Pulmonary artery endothelial cell (primary cell): ENCODE measurements at places on chromosomes 2 and 18.

DNA sequence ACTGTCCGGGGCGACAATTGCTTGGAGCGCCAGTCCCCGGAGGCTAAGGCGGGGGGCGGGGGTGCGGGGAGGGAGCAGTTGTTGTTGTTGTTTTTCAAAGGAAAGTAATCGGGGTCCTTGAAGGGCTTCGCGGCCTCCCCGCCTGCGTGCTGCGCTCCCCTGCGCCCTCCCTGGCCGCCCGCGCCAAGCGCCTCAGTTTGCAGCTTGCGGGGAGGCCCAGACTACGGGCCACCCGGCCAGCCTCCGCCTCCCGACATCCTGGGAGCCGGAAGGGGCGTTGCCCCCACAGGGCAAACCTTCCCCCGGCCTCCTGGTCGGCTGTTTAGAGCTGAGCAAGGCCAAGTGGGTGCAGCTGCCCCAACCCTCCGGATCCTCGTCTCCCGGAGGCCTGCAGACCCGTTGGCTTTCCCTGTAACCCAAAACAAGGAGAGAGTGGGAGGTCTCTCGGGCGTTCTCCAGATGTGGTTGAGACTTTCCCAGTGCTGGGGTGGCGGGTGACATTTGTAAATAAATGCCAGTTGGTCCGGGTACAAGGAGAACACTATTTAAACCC, 3.7 kb upstream of the SIX3 start:
- DNase-seq = no peak

GRCh38 chr18:692824-693223, 19.6 kb downstream of the ENOSF1 start:
- DNase-seq = no peak

GRCh38 chr2:125125902-125126301, 1100.8 kb downstream of the CNTNAP5 start:
- DNase-seq = no peak

- DNase-seq = no peak
Observed at GRCh38 chr2:35858216-35858615, 497.4 kb upstream of the CRIM1 start.

GRCh38 chr2:209534228-209534627, 110.4 kb downstream of the MAP2 start:
- no peak for DNase-seq

- DNase-seq = no peak
Observed at GRCh38 chr18:48093104-48093503, 162.6 kb upstream of the SMAD2 start.

GRCh38 chr2:241491549-241492173, 16.7 kb downstream of the STK25 start:
- no peak for DNase-seq

- no peak for DNase-seq
Observed at GRCh38 chr2:156309167-156309566, 23.4 kb downstream of the NR4A2 start.

- no peak for DNase-seq
Observed at GRCh38 chr18:23735021-23735464, 45.8 kb downstream of the LAMA3 start.

DNA sequence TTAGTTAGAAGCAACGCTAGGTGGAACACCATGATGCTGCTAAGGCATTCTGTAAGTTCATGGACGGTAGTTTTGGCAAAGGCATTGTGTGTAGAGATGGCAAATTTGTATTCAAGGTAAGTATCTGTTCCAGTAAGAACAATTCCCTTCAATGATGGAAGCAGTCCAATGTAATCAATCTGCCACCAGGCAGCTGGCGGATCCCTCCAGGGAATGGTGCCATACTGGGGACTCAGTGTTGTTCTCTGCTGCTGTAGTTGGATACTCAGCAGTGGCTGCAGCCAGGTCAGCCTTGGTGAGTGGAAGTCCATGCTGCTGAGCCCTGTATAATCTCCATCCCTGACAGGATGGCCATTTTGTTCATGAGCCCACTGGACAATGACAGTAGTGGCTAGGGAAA, 62.8 kb downstream of the ARL6IP6 start:
- no peak for DNase-seq

DNA sequence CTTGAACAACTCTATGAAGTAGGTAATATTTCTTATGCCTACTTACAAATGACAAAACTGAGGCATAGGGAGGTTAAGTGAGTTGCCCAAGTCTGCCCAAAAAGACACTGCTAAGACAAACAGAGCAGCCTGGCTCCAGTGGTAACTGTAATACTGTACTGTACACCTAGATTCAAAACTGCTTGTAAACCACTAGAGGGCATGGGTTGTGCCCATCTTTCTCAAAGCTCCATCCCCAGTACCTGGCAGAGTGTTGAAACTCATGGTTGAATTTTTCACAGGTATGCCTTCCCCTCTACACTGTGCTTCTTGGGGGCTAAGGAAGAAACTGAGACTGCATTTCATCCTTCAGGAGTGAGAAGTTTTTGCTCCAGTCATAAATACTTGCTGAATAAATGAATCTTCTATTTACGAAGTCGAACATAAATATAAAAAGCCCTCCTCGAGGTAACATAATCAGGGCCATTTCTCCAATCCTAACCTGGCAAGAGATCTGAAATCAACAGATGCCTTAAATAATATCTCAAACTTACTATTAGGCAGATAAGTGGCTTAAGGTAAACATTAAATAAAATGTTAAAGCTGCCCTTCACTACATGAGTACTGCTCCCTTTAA, 2.0 kb downstream of the PPP4R1 start:
- no peak for DNase-seq

- no peak for DNase-seq
Observed at GRCh38 chr18:74623047-74623816, 25.6 kb downstream of the ZNF407 start.

DNA sequence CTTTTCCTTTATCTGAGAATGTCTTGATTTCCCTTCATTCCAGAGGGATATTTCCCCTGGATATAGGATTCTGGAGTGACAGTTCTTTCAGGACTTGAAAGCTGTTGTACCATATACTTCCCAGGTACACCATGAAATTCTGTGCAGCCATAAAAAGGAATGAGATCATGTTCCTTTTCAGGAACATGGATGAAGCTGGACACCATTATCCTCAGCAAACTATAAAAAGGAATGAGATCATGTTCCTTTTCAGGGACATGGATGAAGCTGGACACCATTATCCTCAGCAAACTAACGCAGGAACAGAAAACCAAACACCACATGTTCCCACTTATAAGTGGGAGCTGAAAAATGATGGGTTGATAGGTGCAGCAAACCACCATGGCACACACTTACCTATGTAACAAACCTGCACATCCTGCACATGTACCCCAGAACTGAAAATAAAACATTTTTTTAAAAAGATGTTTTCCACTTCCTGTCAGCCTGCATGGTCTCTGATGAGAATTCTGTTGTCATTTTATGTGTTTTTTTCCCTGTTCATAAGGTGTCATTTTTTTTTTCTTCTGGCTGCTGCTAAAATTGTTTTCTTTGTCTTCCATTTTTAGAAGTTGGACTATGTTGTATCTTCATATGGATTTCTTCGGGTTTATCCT, 133.3 kb downstream of the DNAH6 start:
- no peak for DNase-seq

- DNase-seq = no peak
Observed at GRCh38 chr2:11808016-11808400, 61.6 kb downstream of the LPIN1 start.

DNA sequence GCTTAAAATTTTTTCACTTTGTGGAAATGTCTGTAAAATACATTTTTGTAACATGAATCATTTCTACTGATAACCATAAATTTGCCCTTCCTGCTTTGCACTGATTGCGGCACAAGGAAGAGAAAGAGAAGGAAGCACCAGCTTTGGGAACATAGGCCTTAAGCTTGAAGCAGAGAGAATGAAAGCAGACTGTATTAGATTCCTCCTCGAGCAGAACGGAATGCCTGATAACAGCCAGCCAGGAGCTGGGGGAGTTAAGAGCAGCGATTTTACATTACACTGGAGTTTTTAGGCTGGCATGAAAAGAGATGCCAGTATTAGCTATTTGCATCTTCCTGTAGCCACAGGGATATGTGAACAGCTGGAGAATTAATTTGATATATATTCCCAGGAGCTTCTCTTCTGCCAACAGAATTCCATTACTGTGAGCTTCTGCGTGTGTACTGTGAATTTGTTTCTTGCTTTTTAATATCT, 33.5 kb downstream of the CRIM1 start:
- DNase-seq = peak; percentile 79

GRCh38 chr2:168661863-168662256, 140.6 kb upstream of the NOSTRIN start:
- DNase-seq = no peak

- DNase-seq = no peak
Observed at GRCh38 chr2:46923041-46923528, 7.5 kb upstream of the MCFD2 start.

- DNase-seq = no peak
Observed at GRCh38 chr2:78417355-78417754, 608.1 kb upstream of the REG3G start.

GRCh38 chr18:61402726-61403125, 69.5 kb downstream of the CDH20 start:
- no peak for DNase-seq

- DNase-seq = no peak
Observed at GRCh38 chr2:60621688-60622429, 68.4 kb upstream of the BCL11A start.

DNA sequence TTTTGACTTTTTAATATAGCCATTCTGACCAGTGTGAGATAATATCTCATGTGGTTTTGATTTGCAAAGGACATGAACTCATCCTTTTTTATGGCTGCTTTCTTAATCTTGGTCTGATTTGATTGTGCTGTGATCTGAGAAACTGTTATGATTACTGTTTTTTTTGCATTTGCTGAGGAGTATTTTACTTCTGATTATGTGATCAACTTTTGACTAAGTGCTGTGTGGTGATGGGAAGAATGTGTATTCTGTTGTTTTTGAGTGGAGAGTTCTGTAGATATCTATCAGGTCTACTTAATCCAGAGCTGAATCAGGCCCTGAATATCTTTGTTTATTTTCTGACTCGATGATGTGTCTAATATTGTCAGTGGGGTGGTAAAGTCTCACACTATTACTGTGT, 16.8 kb downstream of the SP140L start:
- no peak for DNase-seq

GRCh38 chr2:45654250-45654649, 2.8 kb downstream of the PRKCE start:
- no peak for DNase-seq

GRCh38 chr2:235149240-235149659, 197.4 kb downstream of the SH3BP4 start:
- no peak for DNase-seq

GRCh38 chr2:150888337-150888736, 373.3 kb downstream of the RBM43 start:
- DNase-seq = no peak

DNA sequence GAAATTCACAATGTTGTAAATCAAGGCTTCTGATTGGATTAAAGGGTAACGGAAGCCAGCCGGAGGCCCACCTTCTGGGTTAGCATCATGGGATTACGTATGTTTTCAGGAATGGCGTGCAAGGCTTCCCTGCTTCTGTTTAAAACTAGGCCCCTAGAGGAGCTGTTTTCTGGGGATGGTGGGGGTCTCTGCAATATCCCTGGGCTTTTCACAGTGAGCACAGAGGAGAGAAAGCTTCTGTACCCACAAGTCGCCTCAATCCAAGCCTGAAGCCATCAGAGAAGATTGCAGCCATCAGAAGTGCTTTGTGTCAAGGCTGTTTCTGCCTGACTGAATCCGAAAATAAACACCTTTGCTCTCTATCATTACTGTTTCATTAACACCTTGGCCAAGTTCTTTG, 226.9 kb upstream of the SMIM21 start:
- no peak for DNase-seq

GRCh38 chr2:84805250-84805958, 75.5 kb downstream of the TRABD2A start:
- DNase-seq = no peak

DNA sequence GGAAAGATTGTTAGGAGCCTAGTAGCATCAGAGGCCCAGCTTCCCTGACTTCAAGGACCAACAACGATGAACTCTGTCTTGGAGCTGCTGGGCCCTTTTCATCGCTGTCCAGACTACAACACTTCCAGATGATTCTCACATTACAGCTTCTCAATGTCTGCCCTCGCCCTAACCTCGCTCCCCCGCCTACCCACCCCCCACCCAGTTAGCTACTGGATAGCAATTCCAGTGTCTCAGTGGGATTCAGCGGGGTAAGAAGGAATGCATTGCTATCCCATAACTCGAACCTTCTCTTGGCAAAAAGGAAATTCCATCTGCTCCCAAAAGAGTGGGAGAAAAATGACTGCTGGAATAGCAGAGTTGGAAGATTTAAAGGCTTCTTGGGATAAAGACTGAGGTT, 65.0 kb downstream of the RPL37A start:
- no peak for DNase-seq

DNA sequence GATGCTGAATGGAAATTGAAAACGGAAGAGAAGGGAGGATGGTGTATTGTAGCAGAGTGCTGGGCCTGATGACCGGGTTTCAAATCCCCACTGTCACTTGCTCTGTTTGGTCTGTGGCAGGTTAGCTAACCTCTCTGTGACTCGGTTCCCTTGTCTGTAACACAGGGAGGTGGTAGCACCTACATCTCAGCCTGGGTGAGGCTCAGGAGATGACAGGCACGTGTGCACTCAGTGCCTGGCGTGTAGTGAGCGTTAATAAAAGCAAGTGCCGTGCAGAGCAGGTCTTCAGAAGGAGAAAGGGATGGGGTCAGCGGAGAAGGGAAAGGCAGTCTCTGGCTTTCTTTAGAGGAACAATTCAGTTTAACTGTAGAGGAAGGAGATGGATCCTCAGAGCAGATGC, 125.5 kb upstream of the SMIM21 start:
- no peak for DNase-seq

GRCh38 chr18:36297417-36298125, at the start of gene FHOD3:
TSS of gene FHOD3 (plus strand) at chr18:36297713. CDS start at chr18:36297836, 123 bp downstream.
- no peak for DNase-seq

DNA sequence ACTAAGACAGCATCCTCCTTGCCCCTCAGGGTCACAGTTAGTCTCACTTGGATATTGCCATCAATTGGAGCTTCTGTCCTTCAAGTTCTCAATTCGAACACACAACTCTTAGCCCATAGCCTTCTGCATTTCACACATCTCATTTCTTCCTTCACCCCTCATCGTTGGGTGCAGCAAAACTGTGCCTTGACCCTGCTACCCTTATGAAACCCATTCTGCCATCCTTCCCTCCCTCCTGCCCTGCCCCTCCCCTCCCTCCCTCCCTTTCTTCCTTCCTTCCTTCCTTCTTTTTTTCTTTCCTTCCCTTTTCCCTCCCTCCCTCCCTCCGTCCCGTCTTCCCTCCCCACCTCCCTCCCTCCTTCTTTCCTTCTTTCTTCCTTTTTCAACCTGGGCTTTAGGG, 80.7 kb upstream of the CYRIA start:
- DNase-seq = no peak

DNA sequence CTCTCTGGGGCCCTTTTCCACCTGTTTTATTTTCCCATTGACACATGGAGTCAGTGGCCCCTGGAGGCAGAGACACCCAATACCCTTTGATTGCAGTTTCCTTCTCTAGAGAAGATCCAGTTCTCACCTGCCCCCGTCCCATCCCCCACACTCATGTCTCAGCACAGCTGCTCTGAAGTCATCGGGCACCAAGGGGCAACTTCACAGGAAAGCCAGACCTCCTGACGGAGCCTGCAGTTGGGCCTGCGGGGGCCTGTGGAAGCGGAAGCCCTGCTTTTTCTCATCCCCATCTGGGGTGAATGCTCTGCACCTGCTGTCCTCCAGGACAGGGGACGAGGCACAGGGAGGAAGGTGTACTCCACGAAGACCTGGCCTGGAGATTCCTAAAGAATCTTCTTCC, 308.3 kb upstream of the EPAS1 start:
- DNase-seq = no peak

- DNase-seq = no peak
Observed at GRCh38 chr18:13703899-13704298, 22.5 kb downstream of the FAM210A start.
